ENCODE measurements at places on chromosomes 6 and 20.
A peak's percentile ranks its signal among the peaks of the same experiment; 100 is the strongest.

DNA sequence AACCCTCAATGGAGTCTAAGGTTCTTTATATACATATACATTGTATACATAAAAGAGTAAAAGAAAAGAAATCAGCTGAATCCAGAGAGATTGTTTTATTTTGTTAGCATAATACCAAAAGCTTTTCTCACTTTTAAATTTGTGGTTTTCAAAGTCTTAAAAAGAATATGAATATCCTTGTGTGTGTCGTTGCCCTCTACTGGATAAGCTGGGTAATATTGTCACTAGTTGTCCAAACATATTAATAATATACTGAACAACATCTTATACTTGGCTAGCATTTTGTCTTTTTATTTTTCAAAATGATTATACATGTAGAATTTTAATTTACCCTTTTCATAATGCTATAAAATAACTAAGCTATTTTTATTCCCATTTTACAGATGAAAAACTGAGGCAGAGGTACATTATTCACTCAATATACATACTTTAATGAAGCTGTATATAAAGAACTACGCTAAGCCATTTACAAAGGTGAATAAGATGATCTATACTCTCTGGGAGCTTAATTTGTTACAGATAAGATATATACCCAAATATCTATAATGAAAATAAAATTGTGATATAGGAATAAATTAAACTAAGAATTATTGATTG lies 531.7 kb downstream of the TFAP2B start:
- no peak for DNase-seq

DNA sequence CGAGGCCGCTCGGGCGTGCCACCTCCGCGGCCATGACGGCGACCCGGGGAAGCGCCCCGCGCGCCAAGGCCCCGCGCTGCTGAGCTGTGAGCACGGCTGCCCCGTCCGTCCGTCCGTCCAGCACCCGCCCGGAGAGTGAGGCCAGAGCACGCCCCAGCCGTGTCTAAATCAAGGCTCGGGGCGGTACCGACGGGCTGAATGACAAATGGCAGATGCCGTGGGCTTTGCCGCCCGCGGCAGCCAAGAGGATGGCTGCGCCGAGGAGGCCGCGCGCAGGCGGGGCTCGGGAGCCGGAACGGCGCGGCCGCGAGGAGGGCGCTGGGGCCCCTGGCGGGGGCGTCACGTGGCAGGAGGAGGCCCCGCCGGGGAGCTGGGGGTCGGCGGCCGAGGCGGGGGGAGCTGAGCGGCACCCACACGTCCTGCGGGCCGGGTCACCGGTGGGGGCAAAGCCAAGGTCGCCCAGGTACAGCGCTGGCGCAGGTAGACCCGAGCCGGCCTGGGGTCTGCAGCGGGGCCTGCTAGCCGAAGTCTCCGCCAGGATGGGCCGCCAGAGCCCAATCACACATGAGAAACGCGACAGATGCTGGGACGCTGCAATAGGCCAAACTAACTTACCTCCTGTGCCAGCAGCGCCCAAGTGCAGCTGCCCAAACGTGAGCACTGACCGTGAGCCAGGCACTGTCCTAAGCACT lies at the start of gene PLAGL1:
PLAGL1 (minus strand) TSS at position 140 of the 692 bp plus-strand sequence. CDS start 60,123 bp downstream, outside the sequence.
- DNase-seq: peak; percentile 46

DNA sequence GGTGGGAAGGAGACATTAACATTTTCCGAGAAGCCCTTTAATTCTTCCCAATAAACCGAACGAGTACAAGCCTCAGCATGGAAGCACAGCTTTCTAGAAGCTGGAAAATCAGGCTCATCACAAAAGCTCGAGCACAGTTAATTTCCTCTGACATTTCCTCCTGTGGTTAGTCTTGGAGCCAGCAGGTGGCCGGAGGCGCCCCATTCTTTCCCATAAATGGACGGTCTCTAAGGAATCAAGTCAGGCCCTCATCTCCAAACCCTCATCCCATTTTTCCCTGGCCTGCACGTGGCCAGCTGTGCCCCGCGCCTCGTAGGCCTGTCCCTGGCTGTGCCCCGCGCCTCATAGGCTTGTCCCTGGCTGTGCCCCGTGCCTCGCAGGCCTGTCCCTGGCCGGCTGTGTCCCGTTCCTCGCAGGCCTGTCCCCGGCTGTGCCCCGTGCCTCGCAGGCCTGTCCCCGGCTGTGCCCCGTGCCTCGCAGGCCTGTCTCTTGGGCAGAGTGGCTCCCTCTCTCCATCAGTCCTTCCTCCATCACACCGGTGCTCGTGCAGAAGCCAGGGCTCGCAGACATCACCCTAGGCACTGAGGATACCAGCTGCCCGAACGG lies 19.7 kb upstream of the NTSR1 start:
- peak; percentile 34 for DNase-seq

DNA sequence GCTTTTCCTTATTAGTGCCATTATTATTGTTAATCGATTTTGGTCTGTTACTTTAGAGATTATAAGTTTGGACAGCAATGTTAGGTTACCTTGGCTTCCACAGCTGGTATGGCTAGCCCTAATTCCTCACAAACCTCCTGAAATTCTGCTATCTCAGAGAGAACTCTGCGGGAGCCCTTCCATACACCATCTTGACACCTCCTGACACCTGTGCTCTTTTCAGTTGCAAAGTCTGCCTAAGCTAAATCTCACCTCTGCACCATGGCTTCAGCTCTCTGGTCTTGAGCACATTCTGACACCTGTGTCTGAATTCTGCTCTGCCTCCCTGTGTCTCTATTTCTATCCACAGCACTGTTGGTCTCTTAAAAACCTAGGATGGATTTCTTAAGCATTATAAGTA lies 106.5 kb downstream of the DCDC2 start:
- DNase-seq: no peak
